ENCODE measurements at places on chromosomes 16 and 17.

DNA sequence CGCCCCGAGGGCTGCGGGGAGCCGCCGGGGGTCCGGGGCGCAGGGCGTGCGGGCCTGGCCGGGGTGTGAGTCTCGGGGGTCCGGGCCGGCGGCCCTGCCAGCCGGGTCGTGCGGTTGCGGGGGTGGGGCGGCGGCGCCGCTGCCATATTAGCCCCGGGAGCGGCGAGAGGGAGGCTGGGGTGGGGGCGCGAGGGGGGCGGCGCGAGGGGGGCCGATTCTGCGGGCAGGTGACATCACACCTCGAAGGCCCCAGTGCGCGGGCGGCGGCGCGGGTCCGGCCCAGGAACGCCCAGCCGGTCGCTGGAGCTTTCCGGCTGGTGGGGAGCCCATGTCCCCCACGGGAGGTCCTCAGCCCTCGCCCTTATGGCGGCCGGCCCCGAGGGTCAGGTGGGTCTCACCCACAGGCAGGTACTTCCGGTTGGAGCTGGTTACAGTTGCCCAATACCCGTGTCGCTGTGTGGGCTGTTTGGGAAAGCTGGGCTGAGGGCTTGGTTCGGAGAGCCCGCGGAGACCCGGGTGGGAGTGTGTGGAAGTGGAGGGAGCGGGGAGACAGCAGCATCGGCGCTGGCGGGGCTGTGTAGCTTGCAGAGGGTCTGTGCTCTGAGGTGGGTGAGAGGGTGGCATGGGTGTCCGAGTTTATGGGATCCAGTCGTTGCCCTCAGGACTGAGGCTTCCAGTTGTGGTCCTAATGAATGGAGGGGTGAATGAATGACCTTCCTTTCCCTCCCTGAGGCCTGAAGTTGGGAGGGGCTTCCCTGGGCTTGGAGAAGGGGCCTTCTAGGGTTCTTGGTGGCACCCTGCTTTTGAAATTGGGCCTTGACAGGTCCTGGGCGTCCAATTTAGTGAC is 804 bp downstream of the ATP6V0C start:
- no peak for DNase-seq

DNA sequence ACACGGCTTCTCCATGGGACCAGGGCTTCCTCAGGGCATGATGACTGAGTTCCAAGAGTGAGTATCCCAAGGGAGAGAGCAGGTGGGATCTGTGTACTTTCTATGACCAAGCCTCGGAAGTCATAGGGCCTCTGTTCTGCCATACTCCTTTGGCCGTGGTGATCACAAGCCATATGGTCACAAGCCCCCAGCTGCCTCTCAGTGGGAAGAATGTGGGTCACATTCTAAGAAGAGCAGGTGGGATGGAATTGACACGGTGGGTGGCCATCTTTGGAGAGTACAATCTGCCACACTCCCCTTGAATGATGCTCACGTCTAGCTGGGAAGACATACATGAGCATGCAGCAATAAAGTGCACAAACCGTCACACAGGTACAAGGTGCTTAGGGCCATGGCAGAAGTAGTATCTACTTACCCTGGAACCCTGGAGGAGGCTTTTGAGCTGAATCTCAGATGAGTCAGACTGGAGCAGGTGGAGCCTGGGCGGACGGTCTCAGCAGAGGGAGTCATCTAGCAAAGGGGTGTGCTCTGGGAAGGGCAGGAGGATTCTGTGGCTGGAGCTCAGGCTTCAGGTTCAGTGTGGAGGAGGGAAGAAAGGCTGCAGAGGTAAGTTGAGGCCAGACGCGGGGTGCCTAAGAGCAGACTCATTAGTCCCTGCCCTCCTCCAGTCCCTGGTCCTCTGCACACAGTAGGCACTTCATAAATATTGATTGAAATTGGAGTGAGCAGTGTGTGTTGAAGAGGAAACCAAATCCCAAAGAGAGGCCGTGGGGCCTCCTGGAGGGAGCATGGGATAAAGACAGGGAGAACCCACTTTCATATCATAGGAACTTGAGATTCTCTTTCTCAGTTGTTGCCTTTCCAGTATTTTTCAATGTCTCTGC is 26.6 kb downstream of the GOSR2 start:
- DNase-seq, result no peak

DNA sequence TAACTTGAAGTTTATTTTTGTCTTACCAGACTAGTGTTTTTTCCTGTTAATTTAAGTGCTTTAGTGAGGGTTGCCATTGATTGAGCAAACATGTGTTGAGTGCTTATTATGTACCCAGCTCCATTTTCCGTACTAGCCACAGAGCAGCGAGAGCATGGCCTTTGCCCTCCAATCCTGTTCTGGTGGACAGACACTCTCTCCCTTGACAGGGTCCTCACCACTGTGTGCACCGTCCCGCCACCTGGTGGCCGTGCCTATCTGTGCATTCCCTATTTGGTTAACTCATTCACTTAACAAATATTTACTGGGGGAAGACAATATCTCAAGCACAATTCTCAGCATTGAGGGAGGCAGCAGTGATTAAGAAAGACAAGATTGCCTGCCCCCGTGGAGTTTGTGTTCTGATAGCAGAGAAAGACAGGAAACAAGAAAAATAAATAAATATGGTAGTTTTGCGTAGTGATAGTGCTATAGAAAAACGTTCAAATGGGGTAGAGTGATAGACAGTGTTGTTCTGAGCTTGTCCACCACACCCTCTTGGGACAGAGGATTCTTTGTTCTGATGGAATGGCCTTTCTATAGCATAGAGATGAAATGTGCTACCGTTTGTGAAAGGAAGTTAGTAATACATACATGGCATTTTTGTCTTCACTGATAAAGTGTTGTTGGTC is 13.0 kb downstream of the CDH13 start:
- DNase-seq, result no peak

- no peak for DNase-seq
Observed at GRCh38 chr16:86956437-86956836, 360.8 kb downstream of the C16orf95 start.

DNA sequence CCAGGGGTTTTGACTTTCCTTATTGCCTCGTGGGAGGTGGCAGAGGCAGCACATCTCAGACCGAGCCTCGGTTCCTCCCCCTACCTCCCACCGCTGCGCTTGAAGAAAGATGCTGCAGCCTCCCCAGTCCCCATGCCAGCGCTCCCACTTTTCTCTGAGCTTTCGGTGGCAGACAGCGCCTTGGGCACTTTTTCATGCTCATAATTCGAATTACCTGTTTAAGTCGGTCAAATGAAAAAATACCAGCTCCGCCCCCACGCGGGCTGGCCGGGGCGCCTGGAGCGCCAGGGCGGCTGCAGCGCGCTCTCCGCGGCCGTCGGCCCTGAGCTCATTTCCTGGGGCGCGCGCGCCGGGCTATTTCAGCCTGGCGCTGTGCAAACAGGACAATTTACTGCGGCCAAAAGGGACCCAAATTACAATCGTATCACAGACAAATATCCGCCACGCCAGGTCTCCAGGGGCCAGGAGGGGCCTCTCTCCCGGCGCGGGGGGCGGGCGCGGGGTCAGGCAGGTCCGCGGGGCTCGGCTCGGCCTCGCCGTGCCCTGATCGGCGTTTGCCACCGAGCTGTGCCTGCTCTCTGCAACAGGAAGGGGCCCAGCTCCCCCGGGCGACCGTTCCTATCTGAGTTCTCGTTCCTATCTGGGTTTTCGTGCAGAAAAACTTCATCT is 45.0 kb downstream of the SOST start:
- peak; percentile 47 for DNase-seq

DNA sequence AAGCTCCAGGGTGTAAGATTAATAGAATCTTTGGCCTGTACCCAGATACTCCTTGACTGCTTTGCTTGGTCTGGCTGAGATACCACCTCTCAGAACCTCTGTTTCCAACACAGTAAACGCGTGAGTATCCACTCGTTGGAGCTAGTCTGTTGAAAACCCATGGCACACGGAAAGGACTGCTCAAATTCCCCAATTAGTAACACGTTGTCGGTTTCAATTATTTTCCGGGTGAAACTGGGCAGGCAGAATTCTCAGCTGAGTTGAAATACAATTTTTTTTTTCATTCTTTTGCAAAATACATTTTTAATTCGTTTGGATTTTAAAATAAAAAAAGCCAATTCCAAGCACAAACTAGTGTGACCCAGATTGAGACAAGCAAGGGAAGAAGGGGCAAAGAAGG is 120.5 kb downstream of the MAF start:
- DNase-seq, result no peak

DNA sequence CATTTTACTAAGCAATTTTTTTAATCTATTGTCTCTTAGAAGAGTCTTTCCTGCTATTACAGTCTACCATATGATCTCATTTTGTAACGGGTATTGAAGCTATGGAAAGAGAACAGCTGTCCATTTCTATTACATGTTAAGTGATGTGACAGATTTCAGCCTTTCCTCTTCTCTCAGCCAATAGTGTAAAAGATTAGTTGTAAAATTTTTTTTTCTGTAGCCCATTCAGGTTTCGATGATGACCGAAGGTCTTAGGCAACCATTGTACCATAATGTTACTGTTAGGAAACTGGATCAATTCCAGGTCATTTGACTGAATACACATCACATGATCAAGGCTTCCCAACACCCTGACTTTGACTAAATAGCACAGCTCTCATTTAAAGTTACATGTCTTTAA is 147.6 kb upstream of the HLF start:
- DNase-seq, result no peak

DNA sequence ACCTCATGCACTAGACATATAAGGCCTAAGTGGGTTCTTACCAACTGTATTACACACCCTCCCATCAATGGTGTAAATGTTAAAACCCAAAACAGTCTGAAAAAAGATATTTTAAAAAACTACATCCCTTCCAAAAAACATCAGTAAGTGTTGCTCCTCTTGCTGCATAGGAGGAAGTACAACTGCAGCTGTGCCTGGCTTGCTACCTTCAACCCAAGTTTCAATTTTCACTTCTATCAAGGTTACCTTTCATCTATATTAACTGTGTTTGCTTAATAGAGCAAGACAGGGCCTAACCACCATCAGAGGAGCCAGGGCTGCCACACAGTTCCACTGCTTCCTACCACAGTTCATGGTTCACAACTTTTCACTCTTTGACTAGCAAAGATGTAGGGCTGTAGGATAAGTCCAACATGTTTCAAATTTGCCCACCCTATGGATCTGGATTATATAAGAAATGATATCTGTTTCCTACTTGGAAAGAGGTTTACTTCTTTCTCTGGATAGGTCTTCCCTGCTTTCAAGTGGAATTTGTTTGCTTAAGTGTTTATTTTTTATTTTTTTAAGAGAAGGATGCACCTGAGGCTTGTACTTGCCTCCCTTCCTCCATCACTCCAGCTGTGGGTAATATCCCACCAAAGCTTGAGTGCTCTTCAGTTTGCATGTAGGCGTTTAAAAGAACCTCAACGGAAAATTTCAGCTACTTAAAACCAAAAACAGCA is 56.7 kb downstream of the GRB7 start:
- DNase-seq, result no peak

- DNase-seq, result no peak
Observed at GRCh38 chr16:11099672-11100205, 155.4 kb downstream of the CLEC16A start.

- no peak for DNase-seq
Observed at GRCh38 chr16:84085271-84085667, 31.5 kb downstream of the MBTPS1 start.

DNA sequence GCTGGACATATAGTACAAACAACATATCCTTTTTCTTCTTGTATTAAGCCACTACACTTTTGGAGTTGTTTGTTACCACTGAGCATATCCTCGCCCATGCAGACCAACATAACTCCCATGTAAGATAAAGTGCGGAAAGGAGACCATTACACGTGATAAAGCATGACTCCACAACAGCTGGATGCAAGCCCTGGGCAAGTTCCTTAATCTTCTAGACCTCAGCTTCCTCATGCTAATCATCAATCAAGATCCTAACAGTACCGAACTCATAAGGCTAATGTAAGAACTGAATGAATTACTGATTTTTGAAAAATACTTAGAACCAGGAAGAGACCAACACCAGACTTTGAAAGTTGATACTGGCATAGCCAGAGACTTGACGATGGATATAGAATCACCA is 47.0 kb upstream of the GSG1L start:
- DNase-seq, result no peak

DNA sequence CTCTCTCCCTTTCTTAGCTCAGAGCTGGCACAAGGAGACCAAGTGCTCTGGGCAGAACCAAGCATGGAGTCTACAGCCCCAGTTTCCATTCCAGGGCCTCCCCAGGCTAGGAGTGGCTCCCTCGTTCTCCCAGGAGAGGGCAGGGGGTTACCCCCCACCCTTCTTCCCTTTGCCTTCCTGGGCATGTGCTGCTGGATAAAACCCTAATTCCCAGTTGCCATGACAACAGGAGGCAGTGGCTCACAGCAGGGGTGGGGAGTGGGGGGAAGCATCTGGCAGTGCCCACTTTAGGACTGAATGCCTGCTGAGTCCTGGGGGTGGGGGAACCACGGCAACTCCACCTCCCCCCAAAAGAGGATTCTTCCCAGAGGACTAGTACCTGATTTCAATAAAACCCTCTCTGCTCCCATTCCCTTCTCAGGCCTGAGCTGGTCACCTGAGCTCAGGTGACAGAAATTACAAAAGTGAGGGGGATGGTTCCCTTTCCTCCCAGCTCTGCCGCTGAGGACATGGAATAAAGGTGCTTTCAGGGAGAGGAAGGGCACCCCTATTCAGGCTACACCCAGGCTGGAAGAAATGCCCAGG is 1.8 kb downstream of the MPP2 start:
- no peak for DNase-seq

- DNase-seq, result no peak
Observed at GRCh38 chr16:70611785-70612303, 34.5 kb upstream of the IL34 start.

- no peak for DNase-seq
Observed at GRCh38 chr17:77140878-77141767, at the start of gene SEC14L1. SEC14L1 (plus strand) TSS chr17:77140969; CDS start chr17:77143597, 2,628 bp downstream.

DNA sequence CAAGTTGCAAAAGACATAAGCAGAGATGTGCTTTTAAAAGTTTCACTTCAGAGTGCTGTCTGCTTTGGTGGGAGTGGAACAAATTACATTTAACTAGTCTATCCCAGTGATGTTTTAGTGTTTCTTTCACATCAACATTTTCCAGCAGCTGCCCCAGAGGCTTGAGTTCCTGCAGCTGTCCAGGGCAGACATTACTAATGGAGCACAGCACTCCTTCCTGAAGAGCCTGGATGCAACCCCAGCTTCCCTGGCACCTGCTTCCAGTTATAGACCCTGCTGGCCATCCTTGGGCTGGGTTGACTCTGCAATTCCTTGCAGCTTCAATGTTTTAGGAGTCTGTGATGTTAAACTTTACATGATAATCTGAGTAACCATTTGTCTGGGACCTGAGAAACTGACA is 61.4 kb upstream of the PIRT start:
- no peak for DNase-seq

- DNase-seq, result no peak
Observed at GRCh38 chr17:34820248-34820801, 140.9 kb downstream of the CCT6B start.

- DNase-seq, result no peak
Observed at GRCh38 chr17:63293323-63294075, 152.6 kb downstream of the CYB561 start.
